ENCODE measurements at places on chromosomes 3 and 15.

- DNase-seq = no peak
Observed at GRCh38 chr3:132623646-132624045, 26.6 kb downstream of the ACKR4 start.

DNA sequence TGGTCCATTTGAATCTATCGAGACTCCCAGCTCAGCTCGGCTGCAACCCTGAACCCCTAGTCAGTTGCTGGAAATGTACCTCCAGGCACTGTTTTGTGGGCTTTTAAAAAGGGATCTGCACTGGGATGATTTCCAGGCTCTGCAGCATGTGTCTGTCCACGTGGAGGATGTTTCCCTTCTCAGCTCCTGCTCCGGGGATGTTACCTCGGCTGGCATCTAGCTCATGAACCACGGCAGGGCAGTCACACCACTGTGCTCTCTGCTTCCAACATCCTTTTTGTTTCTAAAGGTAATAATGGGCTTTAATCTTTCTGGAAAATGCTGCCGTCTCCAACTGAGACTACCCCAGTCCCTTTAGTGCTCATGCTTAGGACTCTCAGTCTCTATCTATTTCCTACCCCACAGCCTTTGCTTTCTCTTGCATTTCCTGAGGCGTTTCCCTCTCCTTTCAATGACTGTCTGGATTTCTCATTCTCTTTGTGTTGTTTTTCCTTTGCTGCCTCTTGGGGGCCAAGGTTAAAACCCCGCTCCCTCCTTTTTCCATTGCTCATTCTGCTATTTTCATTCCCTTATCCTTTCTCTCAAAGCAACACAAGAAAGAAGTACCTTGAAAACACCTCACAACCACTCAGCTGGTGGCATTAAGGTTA, 42.9 kb upstream of the AKAP13 start:
- no peak for DNase-seq

GRCh38 chr3:179651687-179652446, 973 bp upstream of the USP13 start:
- DNase-seq = no peak

GRCh38 chr3:51283421-51283820, 101.7 kb upstream of the MANF start:
- DNase-seq = no peak

DNA sequence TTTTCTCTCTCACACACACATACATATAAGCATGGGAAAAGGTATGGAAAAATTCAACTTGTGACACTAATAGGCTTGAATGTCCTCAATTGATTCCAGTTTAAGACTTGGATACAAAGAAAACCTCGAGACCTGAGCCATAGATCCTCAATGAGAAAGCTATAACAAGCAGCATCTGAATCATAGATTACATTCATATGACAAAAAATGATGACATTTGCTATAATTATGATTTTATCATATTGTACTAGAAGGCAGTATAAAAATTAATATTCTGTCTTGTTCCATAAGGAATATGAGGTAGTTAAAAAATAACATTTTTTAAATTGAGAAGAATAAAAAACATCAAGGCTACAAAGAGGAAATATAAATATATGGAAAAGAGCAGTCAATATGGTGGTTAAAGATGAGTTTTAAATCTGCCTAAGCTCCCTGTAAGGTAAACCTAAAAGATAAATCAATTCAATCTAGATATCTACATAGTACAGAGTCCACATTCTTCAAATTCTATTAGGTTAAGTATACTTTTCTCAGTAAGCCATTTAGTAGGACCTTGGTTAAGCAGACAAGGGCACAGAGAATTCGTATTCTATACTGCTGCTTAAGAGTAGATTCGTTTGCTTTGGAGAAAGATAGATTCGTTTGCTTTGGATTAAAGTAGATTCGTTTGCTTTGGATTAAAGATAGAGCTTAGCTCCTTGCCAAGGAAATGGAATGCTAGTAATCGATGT, 175.7 kb downstream of the STAG1 start:
- DNase-seq = no peak

GRCh38 chr3:61645148-61645547, 83.8 kb downstream of the PTPRG start:
- DNase-seq = no peak

GRCh38 chr3:41200669-41201021, 1.3 kb downstream of the CTNNB1 start:
- no peak for DNase-seq
